A172 (cell line): ENCODE measurements at places on chromosomes 7 and 10. TPM values are rescaled to one million over a fixed set of nuclear protein-coding genes. Genes with fewer than 3 reads are reported as not detected.

The PDE6C gene
- total RNA-seq, result not detected in 2 replicates

The RNF148 gene
- total RNA-seq, result not detected in 2 replicates

The SPDYE11 gene
- total RNA-seq, result not detected in 2 replicates

GRCh38 chr10:49074836-49075682 is 40.3 kb downstream of the VSTM4 start:
- DNase-seq, result no peak

DNA sequence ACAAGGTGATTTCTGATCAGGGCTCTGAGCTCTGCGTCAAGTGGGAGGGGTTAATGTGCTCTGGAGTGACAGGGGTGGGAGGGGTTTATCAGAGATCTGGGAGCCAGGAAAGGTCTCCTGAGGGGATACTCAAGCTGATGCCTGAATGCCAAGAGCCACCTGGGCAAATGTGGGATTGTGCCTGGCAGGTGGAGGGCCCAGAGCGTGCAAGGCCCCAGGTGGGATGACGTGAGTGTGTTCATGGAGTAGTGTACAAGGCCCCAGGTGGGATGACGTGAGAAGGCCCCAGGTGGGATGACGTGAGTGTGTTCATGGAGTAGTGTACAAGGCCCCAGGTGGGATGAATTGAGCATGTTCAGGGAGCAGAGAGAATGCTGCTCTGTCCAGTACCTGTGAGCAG is 610.3 kb downstream of the PTPRN2 start:
- DNase-seq, result no peak

DNA sequence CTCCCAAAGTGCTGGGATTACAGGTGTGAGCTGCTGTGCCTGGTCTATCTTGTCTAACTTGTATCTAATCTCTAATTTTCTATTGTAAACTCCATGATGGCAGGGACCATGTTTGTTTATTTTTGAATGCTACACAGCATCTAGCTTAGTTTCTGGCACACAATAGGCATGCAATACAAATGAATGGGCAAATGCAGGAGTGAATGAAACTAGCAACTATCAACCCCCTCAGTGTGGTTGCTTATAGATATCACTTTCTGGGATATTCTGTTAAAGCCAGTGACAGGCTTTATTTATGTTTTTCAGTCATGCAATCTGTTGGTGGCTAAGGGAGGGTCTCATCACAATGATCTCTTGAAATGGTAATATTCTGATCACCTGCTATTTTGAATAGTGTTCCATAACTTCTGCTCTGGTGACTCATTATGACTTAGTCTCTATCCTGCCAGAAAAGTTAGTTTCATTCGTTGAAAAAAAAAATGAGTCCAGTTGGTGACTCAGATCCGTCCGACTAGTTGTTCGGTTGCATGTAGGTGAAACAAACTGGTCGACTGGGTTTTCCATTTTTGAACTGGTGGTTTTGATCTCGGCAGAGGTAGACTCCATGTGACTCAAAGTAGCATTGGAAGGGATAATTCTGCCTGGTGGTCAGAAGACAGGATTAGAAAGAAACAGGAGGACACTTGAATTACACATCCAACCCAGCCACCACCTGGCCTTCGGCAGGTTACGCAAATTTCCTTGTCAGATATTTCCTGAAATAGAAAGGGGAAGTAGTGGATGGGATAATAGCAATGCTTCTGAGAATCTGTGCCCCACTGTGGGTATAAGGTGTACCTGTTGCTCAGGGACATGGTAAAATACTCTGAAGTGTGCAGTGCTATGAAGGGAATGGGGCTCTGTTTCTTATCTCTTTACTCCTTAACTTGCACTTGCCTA is 76.8 kb downstream of the GATA3 start:
- DNase-seq, result peak; percentile 88

GRCh38 chr10:124707551-124707950 is 36.6 kb downstream of the FAM53B start:
- DNase-seq, result no peak

DNA sequence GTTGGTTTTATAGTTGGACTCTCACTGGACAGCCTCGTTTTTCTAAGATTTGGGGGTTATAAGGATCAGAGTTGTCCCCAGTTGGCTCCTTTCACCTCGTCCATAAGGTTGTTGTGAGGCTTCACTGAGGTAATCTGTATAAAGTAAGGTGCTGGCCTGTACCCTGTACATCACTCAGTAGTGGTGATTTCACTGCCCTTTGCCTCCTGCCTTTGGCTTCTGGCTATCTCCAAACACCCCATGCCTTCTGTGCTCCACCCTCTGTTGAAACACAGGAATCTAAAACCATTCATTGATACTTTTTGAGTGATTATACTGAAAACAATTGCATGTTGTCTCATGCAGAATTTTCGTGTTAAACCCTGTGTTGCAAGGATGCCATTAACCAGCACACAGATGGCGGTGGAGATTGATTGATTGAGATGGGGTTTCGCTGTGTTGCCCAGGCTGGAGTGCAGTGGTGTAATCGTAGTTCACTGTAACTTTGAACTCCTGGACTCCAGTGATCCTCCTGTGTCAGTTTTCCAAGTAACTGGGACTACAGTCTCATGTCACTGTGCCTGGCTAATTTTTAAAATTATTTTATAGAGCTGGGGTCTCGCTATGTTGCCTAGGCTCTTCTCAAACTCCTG is 55.0 kb downstream of the KAT6B start:
- no peak for DNase-seq
